ENCODE measurements at places on chromosomes 7 and 10. TPM values are rescaled to one million over a fixed set of nuclear protein-coding genes. Genes with fewer than 3 reads are reported as not detected.
A peak's percentile ranks its signal among the peaks of the same experiment; 100 is the strongest.

TRPV5 gene
- total RNA-seq, result 0.17 TPM

- no peaks in the 10 kb centered on the region for H3K36me3 ChIP-seq
- DNase-seq, result no peak
- H3K27ac ChIP-seq, result no peak overlapping the region
- H3K4me1 ChIP-seq, result peaks cover 23% of the 10 kb centered on the region
- no peak overlapping the region for H3K4me3 ChIP-seq
- H3K27me3 ChIP-seq, result no peaks in the 10 kb centered on the region
These were observed 61.0 kb downstream of the DOCK4 start for GRCh38 chr7:112145206-112145605.

TMEM270 gene
- not detected for total RNA-seq

- no peak overlapping the region for H3K27ac ChIP-seq
- peaks cover 28% of the 10 kb centered on the region for H3K4me1 ChIP-seq
These were observed 59.2 kb upstream of the OIT3 start for GRCh38 chr10:72834183-72834825.

DNA sequence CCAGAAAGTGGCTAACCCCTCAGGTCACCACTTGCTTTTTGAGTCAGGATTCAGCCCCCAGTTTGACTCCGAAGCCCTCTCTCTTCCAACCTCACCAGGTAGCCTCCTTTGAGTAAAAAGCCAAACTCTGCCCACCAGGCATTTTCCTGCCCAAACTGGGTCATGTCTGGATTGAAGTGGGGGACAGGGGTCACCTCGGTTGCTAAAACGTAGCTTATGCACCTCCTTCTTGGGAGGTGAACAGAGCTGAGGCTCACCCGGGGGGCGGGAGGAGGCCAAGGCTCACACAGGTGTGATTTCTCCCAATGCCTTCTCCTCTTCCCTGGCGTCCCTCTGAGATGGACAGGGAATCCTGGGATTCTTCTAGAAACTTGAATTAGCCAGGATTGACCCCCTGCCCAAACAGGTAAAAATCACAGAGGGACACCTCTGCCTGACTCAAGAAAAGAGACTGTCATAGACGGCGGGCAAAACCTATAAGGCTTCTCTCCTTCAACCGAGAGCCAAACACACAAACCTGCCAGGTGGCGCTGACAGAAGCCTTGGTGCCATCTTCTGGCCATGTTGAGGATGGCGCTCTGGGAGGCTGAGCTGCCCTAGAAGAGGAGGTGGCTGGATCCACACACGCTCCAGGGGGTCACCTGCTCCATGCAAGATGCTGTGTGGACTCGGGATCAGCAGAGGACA, 51.6 kb downstream of the PRLHR start:
- H3K36me3 ChIP-seq, result no peaks in the 10 kb centered on the region
- no peak overlapping the region for H3K27ac ChIP-seq
- peak; percentile 91 for DNase-seq
- no peaks in the 10 kb centered on the region for H3K27me3 ChIP-seq

DNA sequence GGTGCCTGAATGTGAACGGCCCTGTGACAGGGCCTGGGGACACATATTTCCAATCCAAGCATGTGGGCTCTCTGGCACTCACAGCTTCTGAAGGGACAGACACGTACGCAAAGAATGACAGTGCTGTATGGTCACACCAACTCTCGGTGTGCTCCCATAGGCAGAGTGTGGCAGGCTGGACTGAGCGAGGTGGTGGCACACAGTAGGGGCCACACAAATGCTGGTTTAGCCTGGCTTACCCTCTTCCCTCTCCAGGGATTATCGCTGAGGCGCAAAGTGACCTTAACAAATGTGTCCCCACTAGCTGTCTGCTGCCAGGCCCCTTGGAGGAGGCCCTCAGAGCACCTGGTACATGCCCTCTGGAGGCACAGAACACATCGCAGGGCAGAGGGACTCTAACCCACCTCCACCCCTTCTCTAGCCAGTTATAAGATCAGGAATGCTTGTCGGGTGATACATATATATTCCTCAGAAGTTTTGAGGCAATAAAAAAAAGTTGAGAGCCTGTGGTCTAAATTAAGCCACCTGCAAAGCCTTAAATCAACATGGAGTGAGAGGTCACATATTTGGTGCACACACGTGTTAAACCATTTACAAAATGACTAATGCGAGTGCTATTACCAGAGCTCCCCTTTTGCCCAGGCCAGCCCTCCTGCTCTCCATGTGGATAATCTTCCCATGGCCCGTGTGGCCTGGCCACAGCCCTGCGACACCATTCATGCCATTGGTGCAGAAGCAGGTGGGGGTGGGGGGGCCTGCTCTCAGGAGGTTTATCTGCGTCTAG, 262.8 kb upstream of the GRB10 start:
- H3K36me3 ChIP-seq, result no peaks in the 10 kb centered on the region
- no peaks in the 10 kb centered on the region for H3K4me1 ChIP-seq
- no peak overlapping the region for H3K27ac ChIP-seq
- H3K27me3 ChIP-seq, result no peaks in the 10 kb centered on the region
- DNase-seq, result no peak

- no peaks in the 10 kb centered on the region for H3K36me3 ChIP-seq
- H3K27me3 ChIP-seq, result no peaks in the 10 kb centered on the region
- H3K4me3 ChIP-seq, result peak overlapping the region; percentile 57
- H3K4me1 ChIP-seq, result peaks cover 14% of the 10 kb centered on the region
These were observed 73.4 kb upstream of the KCNMA1 start for GRCh38 chr10:77710759-77711682.

ZCCHC24 gene
- total RNA-seq, result 156 TPM

GRCh38 chr7:131844369-131844768, 287.9 kb upstream of the PODXL start:
- no peak overlapping the region for H3K4me3 ChIP-seq
- H3K27me3 ChIP-seq, result no peaks in the 10 kb centered on the region
- no peak for DNase-seq
- peaks cover 20% of the 10 kb centered on the region for H3K4me1 ChIP-seq
- no peak overlapping the region for H3K27ac ChIP-seq

CUZD1 gene
- 0.42 TPM for total RNA-seq

- peaks cover 9% of the 10 kb centered on the region for H3K4me1 ChIP-seq
- DNase-seq, result no peak
- H3K36me3 ChIP-seq, result no peaks in the 10 kb centered on the region
These were observed 66.1 kb downstream of the FOXL3 start for GRCh38 chr7:356087-356486.

GRCh38 chr7:74302745-74303221, 13.6 kb downstream of the CLIP2 start:
- H3K27ac ChIP-seq, result no peak overlapping the region
- H3K27me3 ChIP-seq, result no peaks in the 10 kb centered on the region
- peaks cover 20% of the 10 kb centered on the region for H3K4me1 ChIP-seq

EPO gene
- total RNA-seq, result not detected

DNA sequence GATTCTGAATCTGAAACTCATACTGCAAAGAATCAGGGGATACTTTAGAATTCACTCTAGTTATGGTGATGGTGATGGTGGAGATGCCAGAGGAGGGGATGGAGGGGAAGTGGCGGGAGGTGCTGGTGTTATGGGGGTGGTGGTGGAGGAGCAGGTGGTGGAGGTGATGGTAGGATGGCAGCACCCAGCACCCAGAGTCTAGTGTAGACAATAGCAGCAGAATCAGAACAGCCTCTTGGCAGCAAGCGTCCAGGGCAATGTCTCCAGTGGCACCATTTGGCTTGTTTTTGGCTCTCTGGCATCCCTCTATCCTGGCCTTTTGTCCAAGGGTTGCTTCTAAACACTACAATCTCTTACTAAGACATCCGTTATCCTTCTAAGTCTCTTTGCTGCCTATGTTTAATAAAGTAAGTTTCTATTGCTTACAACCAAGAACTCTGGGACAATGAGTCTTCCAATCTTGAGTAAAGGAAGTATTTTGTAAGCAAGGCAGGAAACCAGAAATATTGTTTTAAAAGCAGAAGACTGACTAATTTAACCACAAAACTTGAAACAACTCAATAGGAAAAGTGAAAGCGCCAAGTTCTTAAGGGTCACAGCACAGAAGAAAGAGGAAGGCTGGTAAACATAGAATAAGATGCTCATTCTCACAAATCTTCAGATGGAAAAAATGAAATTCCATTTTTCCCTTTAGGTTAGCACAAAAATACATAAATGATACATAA, 42.4 kb upstream of the GDF10 start:
- H3K4me1 ChIP-seq, result peaks cover 7% of the 10 kb centered on the region
- H3K27me3 ChIP-seq, result no peaks in the 10 kb centered on the region
- H3K4me3 ChIP-seq, result no peak overlapping the region
- H3K27ac ChIP-seq, result no peak overlapping the region
- DNase-seq, result no peak
- H3K36me3 ChIP-seq, result no peaks in the 10 kb centered on the region

MMD2 gene
- total RNA-seq, result not detected

- no peak overlapping the region for H3K4me3 ChIP-seq
- no peaks in the 10 kb centered on the region for H3K27me3 ChIP-seq
- no peaks in the 10 kb centered on the region for H3K4me1 ChIP-seq
- H3K27ac ChIP-seq, result no peak overlapping the region
These were observed 421.3 kb downstream of the EXOC4 start for GRCh38 chr7:133674079-133674763.

DNA sequence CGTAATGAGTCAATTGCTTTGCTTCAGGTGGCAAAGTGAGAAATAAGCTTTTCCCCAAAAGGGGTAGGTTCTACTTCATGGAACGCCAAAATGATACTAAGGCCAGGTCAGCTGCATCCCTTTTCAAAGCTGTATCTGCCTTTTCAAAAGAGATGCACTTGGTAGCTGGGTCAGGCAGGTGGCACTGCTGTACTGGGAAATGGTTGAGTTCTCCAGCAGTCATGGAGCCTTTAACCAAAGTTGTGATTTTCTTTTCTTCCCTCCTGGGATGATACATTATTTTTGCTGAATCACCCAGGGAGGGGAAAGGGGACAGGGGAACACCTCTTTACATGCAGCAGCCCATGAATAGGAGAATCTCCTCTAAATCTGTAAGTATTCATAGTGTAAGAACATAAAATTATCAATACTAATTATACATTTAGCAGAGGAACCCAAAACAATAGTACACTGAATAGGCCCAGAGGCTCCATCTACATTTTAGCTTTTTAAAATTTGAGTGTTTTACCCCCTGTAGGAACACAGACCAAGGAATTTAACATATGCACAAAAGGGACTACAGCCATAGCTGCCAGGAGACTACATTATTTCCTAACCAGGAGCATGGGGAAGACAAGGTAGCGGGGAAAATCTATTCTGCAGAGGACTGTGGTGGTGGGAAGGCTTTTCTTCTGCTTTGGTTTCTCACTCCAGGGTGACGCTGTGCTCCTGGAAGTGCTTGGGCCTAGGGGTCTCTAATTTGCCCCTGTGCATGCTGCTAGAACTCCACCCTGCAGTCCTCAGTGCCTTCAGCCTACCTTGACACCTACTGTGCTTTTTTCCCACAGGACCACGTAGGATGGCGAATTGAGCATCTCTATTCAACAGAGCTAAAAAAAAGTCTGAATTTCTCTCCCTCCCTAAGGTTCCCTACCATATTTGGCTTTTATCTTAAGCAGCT, 6.4 kb upstream of the GPR22 start:
- H3K27ac ChIP-seq, result no peak overlapping the region
- DNase-seq, result no peak
- no peaks in the 10 kb centered on the region for H3K27me3 ChIP-seq

- no peak for DNase-seq
- H3K36me3 ChIP-seq, result no peaks in the 10 kb centered on the region
- H3K4me1 ChIP-seq, result no peaks in the 10 kb centered on the region
- H3K4me3 ChIP-seq, result no peak overlapping the region
- no peak overlapping the region for H3K27ac ChIP-seq
These were observed 46.0 kb upstream of the HPS1 start for GRCh38 chr10:98492763-98493162.

DNA sequence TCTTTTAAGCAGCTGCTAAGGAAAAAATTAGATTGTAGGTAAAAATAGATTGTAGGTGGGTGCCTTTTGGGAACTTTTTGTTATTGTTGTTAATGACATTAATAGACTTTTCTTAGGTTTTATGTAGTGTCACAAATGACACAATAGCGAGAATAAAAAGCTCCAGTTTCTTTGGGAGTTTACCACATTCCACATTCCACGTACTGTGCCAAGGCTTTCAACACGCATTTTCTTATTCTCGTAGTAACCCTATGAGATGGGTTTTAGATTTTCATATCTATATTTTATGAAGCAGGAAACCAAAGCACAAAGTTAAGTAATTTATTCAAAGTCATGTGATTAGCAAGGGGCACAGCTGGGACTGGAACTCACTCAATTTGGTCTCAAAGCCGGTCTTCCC, 103.8 kb downstream of the XRCC2 start:
- no peaks in the 10 kb centered on the region for H3K36me3 ChIP-seq
- no peak for DNase-seq
- H3K4me1 ChIP-seq, result no peaks in the 10 kb centered on the region

- peaks cover 9% of the 10 kb centered on the region for H3K4me1 ChIP-seq
- peak; percentile 45 for DNase-seq
- no peaks in the 10 kb centered on the region for H3K36me3 ChIP-seq
- H3K4me3 ChIP-seq, result no peak overlapping the region
- no peaks in the 10 kb centered on the region for H3K27me3 ChIP-seq
These were observed 219.2 kb upstream of the C7orf33 start for GRCh38 chr7:148371280-148371937.

MRC1 gene
- 21.9 TPM for total RNA-seq

DNA sequence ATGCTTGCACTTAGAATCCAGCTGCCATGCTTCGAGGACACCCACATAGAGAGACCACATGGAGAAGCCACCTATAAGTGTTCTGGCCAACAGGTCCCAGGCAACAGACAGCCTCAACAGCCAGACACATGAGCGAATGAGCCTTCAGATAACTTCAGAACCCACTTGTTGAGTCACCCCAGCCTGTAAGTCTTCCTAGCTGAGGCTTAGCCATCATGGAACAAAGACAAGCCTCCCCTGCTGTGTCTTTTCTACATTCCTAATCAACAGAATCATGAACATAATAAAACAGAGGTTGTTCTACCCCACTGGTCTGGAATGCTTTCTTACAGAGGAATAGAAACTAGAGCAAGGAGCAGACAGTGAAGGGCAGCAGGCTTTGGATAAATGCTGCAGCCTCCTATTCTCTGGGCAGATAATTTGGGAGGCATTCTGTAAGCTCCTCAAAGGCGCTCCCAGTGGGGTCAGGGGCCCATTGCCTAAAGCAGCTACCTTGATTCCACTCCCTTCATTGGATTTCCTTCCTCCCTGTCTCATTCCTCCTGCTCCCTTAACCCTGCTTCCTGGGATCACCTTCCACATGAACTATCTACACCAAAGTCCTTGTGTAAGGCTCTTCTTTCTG, 4.6 kb downstream of the TLL2 start:
- peaks cover 21% of the 10 kb centered on the region for H3K4me1 ChIP-seq
- peaks cover 3% of the 10 kb centered on the region for H3K27me3 ChIP-seq
- H3K36me3 ChIP-seq, result no peaks in the 10 kb centered on the region
- H3K4me3 ChIP-seq, result no peak overlapping the region
- peak; percentile 75 for DNase-seq

- no peak overlapping the region for H3K27ac ChIP-seq
- no peaks in the 10 kb centered on the region for H3K36me3 ChIP-seq
- H3K4me3 ChIP-seq, result no peak overlapping the region
- H3K4me1 ChIP-seq, result no peaks in the 10 kb centered on the region
- no peaks in the 10 kb centered on the region for H3K27me3 ChIP-seq
These were observed 37.7 kb downstream of the CFAP58 start for GRCh38 chr10:104391150-104391968.

DNA sequence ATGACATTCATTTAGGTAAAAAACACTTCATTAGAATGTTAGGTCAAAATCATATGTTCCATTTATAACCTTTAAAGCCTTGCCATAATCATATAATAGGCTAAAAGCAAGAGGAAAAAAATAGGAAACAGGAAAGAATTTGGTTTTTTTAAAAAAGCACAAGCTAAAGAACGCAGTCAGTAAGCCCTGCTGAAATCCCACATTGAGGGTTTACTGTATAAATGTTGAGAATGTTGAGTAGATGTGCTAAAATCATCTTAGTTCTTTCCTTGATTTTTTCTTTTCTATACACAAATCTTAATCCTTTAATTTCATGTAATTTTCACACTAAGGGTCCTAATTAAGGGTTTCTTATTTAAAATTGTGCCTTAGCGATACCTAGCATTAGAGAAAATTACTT, 133.0 kb downstream of the TSPAN12 start:
- H3K27me3 ChIP-seq, result no peaks in the 10 kb centered on the region
- no peak overlapping the region for H3K4me3 ChIP-seq
- H3K36me3 ChIP-seq, result no peaks in the 10 kb centered on the region

Measured in esophagus muscularis mucosa (tissue), 4 donors.